ENCODE measurements at places on chromosomes 3 and 15.

DNA sequence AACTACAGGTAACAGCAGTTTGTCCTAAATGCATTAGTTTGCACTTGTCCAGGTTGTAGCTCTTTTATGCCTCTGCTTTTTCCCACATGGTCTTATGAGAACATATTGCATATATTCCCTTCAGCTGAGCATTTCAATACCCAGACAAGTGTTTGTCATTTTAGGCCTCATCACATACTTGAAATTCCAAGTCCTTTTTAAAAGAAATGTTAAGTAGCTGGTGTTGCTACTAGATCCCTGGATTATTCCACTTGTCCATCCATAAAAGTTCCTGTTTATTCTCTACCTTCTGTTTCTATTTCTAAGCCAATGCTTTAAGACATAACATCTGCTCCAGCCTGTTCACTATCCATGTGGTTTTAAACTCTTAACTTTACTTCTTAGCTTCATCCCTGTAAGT, 128.4 kb downstream of the NECTIN3 start:
- no peak for DNase-seq

DNA sequence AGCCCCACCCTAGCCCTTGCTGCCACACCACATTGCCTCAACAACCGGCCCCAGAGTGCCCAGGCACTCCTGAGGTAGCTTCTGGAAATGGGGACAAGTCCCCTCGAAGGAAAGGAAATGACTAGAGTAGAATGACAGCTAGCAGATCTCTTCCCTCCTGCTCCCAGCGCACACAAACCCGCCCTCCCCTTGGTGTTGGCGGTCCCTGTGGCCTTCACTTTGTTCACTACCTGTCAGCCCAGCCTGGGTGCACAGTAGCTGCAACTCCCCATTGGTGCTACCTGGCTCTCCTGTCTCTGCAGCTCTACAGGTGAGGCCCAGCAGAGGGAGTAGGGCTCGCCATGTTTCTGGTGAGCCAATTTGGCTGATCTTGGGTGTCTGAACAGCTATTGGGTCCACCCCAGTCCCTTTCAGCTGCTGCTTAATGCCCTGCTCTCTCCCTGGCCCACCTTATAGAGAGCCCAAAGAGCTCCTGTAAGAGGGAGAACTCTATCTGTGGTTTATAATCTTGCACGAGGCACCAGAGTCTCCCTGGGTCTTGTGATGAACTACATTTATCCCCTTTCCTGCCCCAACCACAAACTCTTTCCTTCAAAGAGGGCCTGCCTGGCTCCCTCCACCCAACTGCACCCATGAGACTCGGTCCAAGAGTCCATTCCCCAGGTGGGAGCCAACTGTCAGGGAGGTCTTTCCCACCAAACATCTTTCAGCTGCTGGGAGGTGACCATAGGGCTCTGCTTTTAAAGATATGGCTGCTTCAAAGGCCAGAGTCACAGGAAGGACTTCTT, 39.1 kb downstream of the MESD start:
- DNase-seq: no peak

DNA sequence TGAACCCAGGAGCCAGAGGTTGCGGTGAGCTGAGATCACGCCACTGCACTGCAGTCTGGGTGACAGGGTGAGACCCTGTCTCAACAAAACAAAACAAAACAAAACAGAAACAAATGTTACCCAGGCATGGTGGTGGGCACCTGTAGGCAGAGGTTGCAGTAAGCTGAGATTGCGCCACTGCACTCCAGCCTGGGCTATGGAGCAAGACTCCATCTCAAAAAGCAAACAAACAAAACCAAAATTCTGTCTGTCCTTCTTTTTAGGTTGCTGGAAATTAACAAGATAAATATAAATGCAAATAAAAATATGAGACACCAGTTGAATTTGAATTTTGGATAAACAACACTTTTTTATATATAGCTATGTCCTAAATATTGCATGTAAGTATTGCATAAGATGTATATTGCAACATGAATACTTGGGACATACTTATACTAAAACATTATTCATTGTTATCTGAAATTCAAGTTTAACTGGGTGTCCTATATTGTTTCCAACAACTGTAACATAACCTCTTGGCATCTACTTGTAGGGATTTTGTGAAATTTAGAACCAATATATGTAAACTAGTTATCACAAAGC, 4.7 kb upstream of the CEP97 start:
- no peak for DNase-seq

GRCh38 chr15:55739641-55740040, 3.3 kb downstream of the PRTG start:
- no peak for DNase-seq

- DNase-seq: peak; percentile 97
Observed at GRCh38 chr15:69132977-69133861, 27.2 kb upstream of the GLCE start.

- DNase-seq: no peak
Observed at GRCh38 chr3:115359536-115359935, 212.4 kb upstream of the ZBTB20 start.

- no peak for DNase-seq
Observed at GRCh38 chr3:51887620-51888019, 12.2 kb upstream of the IQCF5 start.

GRCh38 chr15:34716111-34716510, 38.7 kb downstream of the GJD2 start:
- DNase-seq: no peak

GRCh38 chr3:101825904-101826445, 23.3 kb upstream of the NFKBIZ start:
- DNase-seq: no peak

DNA sequence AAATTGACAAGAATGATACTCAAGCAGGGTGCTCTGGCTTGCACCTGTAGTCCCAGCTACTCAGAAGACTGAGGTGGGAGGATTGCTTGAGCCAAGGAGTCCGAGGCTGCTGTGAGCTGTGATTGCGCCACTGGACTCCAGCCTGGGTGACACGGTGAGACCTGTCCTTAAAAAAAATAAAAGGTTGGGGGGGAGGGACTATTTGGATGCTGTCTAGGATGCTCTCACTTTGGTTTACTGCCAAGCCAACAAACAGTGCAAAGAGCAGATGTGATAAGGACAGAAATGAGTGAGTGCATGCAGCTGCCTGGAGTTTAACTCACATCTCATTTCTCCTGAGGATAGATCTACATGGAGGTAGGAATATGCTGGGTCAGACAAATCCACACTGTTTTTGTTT, 130.0 kb downstream of the FRMD4B start:
- DNase-seq: no peak

DNA sequence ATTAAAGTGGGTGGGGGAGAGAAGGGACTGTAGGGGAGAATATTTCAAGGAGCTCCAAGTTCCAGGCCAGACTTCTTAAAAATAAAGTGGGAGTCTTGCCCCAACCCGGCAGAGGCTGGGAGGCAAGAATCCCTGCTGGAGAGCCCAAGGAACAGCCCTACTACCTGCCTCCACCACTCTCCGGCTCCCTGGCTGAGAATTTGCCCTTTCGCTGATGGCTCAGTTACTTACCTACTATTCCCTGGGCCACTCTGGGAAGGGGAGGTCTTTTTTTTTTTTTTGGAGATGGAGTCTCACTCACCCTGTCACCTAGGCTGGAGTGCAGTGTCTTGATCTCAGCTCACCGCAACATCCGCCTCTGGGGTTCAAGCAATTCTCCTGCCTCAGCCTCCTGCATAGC, 15.5 kb downstream of the MYL3 start:
- no peak for DNase-seq

- no peak for DNase-seq
Observed at GRCh38 chr3:87811953-87812352, 246.9 kb downstream of the CGGBP1 start.

- DNase-seq: no peak
Observed at GRCh38 chr3:60812502-60812901, 438.8 kb downstream of the FHIT start.

DNA sequence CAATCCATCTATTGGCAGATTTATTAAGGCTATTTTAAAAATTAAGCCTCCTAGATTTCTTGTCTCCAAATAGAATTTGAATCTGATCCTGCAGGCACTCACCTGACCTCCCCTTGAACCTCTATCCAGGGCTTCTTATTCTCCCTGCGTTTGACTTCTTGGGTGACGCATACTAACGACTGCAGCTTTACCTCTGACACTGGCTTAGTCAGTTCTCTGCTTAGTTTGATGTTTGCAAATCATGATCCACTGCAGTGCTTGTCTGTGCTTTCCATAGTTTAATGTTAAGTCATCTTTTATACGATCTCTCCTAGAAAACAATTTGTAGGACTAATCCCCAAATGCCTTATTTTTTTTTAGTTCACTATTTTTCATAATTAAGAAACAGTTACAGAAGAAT, 233.1 kb downstream of the ROBO1 start:
- DNase-seq: no peak

DNA sequence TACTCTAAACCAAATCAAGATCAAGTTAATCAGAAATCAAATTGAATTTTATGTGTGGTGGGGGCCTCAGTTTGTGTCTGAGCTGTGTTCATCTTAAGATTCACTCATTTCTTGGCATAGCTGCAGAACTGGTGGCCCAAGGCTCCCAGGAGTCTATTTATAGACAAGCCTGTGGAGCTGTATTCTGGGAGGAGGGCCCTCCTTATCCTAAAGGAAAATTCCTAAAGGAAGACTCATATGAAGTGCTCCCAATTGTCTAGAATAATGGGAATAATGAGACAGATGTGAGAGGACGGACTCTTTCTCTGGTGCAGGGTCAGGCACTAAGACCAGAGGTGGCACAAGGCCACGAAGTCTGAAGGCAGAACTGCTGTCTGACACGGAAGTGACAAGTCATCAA, 38.9 kb downstream of the C3orf85 start:
- DNase-seq: no peak

- no peak for DNase-seq
Observed at GRCh38 chr15:43465100-43465499, 27.9 kb downstream of the TP53BP1 start.

GRCh38 chr15:78620021-78620526, 722 bp downstream of the CHRNA3 start:
- peak; percentile 39 for DNase-seq

GRCh38 chr3:54120657-54121413, 1.5 kb upstream of the CACNA2D3 start:
- DNase-seq: no peak

- DNase-seq: no peak
Observed at GRCh38 chr3:15942462-15942861, 144.7 kb upstream of the ANKRD28 start.

GRCh38 chr15:87219650-87220615, 1036.6 kb downstream of the NTRK3 start:
- no peak for DNase-seq

GRCh38 chr3:18761530-18761929, 336.4 kb upstream of the SATB1 start:
- DNase-seq: no peak
